EL (cell line): ENCODE measurements at places on chromosomes 6 and 20.

DNA sequence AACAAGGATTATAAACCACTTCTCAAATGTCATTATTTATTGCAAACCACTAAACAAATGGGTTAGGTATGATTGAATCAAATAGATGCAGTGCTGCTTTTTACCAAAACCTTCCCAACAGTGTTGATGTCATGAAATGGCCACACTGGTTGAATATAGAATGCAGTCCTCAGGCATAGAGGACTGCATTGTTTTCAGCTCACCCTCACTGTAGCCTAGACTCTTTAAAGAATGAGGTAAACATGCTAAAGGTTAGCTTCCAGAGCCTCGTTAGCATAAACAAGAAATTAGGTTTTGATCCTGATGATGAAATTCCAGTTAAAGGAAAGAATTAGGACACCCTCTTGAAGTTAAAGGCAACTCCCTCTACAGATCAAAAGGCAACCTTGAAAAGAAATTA lies 224.3 kb downstream of the ALDH8A1 start:
- no peak for DNase-seq

DNA sequence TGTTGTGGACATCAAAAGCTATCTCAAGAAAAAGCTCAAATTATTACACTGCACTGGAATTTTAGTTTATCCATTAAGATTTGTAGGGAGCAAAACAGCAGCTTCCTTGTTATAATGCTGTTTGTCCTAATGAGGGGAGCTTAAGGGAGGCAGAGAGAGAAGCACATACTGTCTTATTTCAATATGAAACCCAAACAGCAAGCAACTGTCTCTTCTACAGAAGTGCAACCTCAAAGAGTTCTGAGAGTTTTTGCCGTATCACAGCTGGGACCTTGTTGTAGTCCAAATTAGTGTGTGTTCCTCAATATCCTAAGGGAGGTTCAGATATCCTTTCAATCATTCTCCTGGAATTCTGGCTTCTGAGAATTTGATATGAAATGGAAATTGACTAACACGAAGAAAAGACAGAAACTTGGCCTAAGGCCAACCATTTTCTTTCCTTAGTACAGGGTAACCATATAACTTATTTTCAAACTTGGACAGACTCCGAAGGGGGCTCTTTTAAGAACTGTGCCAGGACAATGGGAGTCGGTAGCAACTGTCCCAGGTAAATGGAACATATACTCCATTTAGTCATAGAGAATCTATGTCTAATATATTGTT lies 149.3 kb upstream of the CCN2 start:
- DNase-seq = no peak

DNA sequence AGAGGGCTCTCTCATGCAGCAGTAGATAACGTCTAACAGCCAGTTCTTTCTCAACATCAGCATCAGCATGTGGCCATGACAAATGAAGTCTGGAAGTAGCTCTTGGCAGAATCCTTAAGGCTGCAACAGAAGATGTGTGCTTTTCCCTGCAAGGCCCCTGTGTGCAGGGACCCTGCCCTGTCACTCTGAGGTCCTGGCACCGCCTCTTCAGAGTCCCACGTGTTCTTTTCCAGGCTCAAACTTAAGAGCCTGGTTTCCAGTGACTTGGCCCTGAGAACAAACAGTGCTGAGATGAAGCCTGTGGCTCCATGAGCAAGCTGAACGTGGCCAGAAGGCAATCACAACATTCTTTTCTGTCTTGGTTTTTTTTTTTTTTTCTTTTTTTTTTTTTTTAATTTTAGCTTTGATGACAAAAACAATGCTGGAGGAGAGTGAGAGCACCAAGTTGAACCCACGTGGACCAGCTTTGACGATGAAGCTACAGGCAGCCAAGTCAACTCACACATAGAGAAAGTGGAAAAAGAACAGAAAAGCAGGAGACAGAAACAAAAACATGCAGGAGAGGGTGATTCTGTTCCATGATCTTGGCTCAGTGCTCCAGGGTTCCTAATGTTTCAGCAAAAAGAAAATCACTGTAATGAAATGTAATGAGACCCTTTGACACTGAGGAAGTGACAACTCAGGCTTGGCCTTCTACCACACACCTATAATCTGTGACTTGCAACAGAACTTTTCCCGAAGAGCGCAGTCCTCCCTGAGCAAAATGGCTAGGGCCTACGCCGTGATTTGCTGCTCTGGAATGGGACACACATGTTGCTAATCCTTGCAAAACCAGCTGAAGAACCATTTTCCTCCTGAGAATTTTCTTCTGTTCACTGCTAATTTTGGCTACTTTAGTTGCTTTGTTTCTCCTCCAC lies 86.1 kb downstream of the FOXC1 start:
- DNase-seq = no peak

GRCh38 chr6:24734166-24734565 lies 15.2 kb upstream of the C6orf62 start:
- no peak for DNase-seq

- DNase-seq = peak; percentile 23
Measured at GRCh38 chr6:139474145-139475108, 100.0 kb upstream of the CITED2 start.

DNA sequence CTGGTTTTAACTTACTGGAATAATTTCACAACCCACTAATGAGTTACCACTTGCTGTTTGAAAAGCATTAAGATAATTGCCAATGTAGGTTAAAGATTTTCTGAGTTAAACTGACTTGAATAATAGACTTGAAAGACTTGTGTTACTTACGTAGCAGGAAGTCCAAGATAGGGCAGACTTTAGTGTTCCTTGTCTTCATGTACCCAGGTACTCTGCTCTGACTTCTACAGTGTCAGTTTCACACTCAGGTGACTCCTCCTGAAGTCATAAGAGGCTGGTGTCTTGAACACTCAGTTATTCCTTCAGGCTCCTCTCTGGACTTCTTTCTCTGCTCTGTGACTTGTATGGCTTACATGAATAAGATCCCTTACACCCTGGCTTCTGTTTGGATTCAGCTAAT lies 76.3 kb upstream of the SGK1 start:
- no peak for DNase-seq

DNA sequence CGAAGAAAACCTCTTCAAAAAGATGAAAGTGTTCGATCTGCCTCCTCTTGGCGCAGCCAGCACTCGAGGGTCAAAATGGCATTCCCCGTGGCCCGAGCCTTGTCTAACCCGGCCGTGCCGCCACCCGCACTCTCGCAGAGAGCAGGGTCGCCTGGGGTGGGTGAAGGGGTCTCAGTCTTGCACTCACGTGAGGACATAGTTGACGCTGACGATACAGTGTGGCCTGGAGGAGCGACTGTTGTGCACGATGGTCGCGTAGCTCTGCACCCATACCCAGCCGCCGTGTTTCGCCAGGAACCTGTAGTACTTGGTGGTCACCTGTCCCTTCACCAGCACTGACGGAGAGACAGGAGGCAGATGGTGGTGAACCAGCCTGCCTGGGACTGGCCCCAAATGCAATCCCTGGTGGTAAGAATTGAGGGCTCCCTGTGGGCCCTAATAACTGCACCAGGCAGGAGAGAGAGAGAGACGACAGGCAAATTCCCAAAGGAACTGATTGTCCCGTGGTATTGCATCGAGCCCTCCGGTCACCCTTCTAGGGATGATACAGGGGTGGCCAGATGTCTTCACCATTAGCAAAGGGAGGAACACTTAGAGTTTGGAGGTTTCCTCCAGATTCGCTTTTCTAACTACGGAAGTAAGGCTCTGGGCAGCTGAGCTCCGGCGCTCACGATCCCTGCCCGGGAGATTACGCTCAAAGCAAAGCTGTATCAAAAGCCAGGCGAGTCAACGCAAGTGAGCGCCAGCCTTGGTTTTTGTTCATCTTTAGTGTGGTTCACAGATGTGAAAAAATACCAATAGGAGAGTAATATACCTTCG lies 17.4 kb downstream of the SIM1 start:
- DNase-seq = peak; percentile 65

DNA sequence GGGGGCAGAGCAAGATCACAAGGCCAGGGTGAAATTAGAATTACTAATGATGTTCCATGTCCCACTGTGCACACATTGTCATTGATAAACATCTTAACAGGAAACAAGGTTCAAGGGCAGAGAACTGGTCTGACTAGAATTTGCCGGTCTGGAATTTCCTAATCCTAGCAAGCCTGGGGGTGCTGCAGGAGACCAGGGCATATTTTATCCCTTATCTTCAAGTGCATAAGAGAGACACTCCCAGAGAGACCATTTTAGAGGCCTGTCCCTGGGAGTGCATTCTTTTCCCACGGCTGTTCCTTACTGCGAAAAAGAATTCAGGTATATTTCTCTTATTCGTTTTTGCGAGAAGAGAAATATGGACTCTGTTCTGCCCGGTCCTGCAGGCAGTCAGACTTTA lies 41.5 kb downstream of the CD83 start:
- no peak for DNase-seq

DNA sequence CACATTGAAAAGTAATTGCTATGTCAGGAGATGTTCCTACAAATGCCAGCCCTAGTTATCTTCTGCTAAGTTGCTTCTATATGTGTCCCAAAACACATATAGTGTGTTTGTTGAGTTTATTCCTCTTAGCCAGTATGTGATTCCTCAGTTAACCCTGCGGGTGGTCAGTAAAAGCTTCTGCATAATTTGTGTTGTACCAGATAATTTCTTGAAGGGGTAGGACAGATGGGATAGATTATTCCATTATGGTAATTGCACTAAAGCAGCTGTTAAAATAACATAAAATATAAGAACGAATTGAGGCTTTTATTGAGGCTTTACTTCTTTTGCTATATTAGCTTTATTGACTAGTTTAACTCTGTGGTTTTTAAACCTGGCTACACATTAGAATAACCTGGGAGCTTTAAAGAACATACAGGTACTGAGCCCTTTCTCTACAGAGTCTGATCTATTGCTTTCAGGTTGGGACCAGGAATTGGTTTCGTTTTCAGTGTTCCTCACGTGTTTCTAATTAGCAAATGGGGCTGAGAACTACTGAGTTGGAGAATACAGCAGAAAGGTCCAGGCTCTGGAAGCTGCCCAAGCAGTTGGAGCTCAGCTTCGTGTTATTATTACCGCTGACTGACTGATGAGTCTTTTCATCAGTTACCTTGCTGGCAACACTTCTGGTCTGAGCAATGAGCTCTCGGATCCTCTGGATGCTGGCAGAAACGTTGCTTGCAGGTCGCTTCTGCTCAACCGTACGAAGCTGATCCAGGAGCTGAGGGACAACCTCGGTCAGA lies 56.9 kb downstream of the FAM229B start:
- DNase-seq = peak; percentile 46

- peak; percentile 23 for DNase-seq
Measured at GRCh38 chr20:40930561-40930960, 98.1 kb upstream of the TOP1 start.

DNA sequence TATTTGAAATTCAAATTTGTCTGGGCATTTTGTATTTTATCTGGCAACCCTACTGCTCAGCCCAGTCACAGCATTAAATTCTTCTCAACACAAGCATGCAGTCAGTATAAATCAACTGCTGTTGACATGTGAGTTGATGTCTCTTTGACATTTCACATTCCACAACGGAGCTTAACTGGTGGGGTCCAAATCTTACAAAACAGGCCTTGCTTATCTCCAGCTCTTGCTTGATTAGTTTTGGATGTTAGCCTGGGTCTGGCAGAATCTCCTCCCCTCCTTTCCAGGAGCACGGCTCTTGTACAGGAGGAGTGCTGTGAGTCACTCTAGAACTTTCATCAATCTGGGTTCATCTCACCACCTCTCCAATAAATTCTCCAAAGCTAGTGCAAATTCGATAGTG lies 80.8 kb upstream of the PHACTR1 start:
- DNase-seq = no peak

- no peak for DNase-seq
Measured at GRCh38 chr6:97231911-97232310, 51.1 kb downstream of the MMS22L start.

DNA sequence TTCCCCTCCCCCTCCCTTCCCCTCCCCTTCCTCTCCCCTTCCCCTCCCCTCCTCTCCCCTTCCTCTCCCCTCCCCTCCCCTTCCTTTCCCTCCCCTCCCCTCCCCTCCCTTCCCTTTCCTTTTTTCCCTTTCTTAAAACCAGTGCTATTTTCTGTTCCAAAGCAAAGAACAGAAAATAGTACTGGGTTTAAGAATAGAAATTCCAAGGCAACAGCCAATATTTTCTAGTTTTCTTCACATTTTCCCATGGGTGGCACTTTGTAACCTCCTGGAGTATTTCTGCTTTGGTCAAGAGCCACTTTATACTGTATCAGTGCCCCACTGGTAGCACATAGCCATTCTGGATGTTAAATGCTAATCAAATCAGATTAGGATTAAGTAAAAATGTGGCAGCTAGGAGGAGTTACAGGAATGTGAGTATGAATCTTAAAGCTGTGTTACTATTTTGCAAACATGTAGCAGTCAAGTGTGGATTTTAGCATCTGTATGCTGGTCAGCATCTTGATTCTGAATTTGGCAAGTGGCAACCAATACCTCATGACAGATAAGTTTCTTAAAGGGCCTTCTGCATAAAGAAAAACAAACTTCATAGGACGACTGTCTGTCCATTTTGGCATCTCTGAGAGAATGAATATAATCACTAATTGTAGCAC lies 126.4 kb downstream of the CEP57L1 start:
- no peak for DNase-seq

DNA sequence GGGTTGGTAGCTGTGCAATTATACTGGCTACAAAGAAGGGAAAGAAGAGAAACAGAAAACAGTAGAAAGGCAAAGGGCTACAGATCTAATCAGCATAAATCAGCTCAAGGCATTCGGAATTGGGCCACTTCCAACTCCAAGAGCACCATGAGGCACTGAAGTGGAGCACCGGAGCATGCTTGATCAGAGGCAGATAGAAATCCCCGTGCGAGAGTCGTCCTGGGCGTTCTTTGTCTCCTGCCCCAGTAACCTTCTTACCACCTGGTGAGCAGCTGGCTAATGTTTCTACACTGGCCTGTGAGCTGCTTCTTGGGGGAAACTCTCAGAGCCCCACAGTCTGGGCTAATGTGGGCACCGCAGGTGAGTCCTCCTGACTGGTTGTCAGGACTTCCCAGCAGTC lies 16.7 kb downstream of the NEDD9 start:
- DNase-seq = no peak

GRCh38 chr20:63082939-63083735 lies 76.4 kb upstream of the BHLHE23 start:
- DNase-seq = no peak

DNA sequence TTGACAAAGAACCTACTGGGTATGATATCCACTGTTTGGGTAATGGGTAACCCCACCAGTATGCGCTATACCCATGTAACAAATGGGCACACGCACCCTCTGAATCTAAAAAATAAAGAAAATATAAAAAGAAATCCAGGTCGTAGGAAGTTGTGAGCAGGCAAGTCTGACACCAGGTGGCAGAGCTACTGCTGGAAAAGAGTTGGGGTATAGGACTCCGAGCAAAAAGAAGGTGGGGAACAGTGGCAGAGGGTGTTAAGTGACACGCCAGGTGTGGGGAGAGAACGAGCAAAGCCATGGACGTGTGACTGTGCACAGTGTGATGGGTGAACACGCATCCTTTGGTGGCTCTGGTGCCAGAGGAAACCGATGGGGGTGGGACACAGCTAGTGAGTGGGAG lies 46.7 kb downstream of the NOX3 start:
- no peak for DNase-seq

GRCh38 chr6:167125410-167125809 lies 2.5 kb downstream of the CCR6 start:
- DNase-seq = no peak

DNA sequence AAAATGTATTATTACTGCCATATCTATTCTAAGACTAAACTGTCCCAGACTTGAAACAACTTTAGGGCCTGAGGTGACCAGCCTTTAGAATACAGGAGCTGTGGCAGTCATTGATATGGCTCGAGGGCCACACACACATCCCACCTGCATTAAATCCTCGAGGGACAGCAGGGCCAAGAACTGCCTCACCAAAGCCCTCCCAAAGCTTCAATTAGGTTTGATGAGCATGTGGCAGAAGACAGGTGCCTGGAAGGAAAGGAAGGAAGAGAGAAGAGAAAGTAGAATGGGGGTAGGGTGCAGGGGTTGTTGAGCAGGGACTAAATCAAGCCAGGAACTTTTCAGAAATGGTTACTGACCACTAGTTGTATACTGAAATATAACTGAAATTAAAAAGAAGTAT lies 115.0 kb downstream of the PDSS2 start:
- no peak for DNase-seq
